ENCODE measurements at places on chromosomes 13 and 19. TPM values are rescaled to one million over a fixed set of nuclear protein-coding genes. Genes with fewer than 3 reads are reported as not detected.

- no peak for DNase-seq
Observed at GRCh38 chr13:111530137-111530870, 209.9 kb downstream of the TEX29 start.

DNA sequence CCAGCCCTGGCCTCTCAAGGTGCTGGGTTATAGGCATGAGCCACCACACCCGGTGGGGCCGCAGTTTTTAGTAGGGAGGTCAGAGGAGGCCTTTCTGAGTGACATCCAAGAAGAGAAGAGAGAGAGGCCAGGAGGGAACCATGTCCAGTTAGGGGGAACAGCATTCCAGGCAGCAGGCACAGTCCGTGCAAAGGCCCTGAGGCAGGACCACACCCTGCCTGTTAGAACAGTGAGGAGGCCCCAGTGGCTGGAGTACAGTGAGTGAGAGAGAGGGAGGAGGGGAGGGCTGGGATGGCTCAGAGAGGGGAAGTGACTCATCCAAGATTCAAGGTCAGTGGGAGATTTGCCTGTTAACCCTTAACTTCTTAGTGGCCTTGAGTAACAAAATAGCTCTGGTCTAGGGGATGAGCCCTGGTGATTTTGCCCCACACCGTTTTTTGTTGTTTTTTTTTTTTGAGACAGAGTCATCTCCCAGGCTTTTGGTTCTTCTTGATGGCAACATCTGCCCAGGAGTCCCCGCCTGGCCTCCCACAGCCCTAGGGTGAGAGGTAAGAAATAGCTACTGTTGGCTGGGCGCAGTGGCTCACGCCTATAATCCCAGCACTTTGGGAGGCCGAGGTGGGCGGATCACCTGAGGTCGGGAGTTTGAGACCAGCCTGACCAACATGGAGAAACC is 2.7 kb upstream of the PLIN3 start:
- DNase-seq = peak; percentile 51

KASH5 gene
- total RNA-seq = not detected

DNA sequence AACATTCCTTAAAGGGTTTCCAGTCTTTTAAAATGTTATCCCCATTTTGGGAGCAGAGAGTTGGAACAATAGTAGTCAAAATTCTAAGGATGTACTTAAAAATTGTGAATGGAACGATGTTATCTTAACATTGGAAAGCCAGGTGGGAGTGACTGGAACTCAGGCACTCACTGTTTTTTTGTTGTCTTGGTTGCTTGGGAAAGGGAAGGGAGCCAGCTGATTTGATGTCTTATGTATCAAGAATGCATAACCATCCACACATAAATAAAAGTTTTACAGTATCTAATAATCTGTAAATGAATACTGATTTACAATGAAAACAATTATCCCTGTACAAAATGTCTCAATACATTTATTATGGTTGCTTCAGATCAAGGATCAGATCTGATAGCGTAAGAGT is 88.7 kb downstream of the SLC10A2 start:
- DNase-seq = no peak

- DNase-seq = peak; percentile 56
Observed at GRCh38 chr13:27481766-27482165, 31.4 kb upstream of the MTIF3 start.

EXOC3L2 gene
- total RNA-seq = 4.3 TPM

GRCh38 chr19:45616704-45617017 is 14.6 kb upstream of the GPR4 start:
- no peak for DNase-seq

- DNase-seq = peak; percentile 54
Observed at GRCh38 chr19:51131780-51132680, 7.3 kb downstream of the SIGLEC9 start.

SIGLEC7 gene
- total RNA-seq = 3.8 TPM

DNA sequence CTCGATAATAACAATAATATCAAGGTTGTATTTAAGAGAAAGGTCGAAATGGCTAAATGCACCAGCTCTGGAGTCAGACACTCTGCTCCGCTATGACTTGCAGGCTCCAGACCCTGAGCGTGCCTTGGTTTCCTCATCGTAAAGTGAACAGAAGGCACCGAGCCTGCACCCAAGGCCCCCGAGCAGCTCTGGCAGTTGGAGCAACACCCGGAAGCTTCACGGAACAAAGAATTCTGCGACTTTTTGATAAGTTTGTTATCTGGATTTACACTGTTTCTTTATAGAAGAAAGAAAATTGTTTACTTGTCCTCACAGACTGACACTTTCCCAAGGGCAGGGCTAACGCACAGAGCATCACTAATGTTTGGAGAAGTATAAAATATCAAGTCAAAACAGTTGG is 4.4 kb downstream of the GRTP1 start:
- no peak for DNase-seq

GRCh38 chr19:39506944-39507714 is 7.8 kb upstream of the SELENOV start:
- DNase-seq = no peak

All from left lobe of liver (tissue), 2 donors.